ENCODE measurements at places on chromosomes 4 and X.

GRCh38 chr4:7160439-7160838 is 31.9 kb upstream of the SORCS2 start:
- DNase-seq, result no peak

- no peak for DNase-seq
Observed at GRCh38 chr4:20813700-20814099, 113.4 kb downstream of the PACRGL start.

- no peak for DNase-seq
Observed at GRCh38 chr4:142045996-142046395, 409.6 kb downstream of the IL15 start.

GRCh38 chrX:130990723-130991122 is 67.4 kb upstream of the ARHGAP36 start:
- no peak for DNase-seq

DNA sequence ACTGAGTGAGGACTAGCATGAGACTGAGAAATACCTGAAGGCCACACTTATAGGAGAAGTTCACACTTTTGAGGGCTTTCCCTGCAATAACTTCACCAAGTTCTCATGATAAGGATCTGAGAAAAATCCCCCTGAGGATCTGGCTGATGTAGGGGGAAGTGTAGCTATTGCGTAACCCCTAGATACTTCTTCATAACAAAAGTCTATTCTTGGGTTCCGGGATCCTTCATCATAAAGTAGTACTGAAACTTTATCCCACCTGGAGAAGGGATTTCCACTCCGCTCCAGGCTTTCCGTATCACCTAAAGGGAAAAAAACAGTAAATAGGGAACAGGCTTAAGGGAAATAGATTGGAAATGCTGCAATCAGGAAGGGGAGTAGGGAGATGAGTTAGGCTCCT is 13.3 kb downstream of the USP27X start:
- no peak for DNase-seq

DNA sequence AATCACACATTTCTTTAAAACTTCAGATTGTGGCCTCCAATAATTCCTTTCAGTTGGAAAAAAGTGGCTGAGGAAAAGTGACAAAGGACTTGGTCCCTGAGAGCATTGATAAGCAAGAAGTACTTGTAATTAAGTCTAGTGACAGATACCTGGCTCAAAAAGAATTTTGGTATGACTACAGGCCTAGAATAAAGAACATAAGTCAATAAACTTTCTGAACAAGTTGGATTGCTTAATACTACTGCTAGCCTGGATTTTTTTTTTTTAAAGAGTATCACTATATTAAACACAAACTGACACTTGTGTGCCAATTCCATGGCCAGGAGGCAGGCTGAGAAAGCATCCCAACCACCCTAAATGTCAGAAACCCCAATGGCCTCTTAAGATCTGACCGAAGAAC is 49.3 kb upstream of the PDGFC start:
- DNase-seq, result no peak

DNA sequence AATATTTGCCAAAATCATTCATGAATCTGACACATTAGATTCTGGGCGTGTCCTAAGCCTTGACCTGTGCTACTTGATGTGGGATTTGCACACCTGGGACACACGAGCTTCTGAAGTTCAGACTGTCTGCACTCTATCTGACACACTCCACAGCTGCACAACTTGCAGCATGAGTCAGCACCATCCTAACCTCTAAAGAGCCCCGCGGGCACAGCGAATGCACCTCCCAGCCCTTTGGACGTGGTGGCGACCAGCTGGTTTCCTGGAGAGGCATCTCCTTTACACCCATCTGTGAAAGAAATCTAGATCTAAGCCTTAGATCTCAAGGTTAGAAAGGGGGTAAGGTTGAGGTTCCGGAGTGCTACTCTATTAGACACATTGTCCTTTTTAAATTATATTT is 69.2 kb downstream of the SORBS2 start:
- DNase-seq, result no peak

Measured in NAMALWA (cell line).